ENCODE measurements at places on chromosomes 12 and 14. TPM values are rescaled to one million over a fixed set of nuclear protein-coding genes. Genes with fewer than 3 reads are reported as not detected.

GAS2L3 gene
- total RNA-seq = 18.4 TPM

POTEM gene
- total RNA-seq = not detected

SLCO1B3 gene
- total RNA-seq = not detected

RGS6 gene
- not detected for total RNA-seq

VRTN gene
- not detected for total RNA-seq

HCAR2 gene
- total RNA-seq = not detected

CLEC7A gene
- total RNA-seq = not detected

CLEC2A gene
- total RNA-seq = not detected
